ENCODE measurements at places on chromosomes 1 and 21.

GRCh38 chr1:91585502-91585901 is 84.9 kb downstream of the CDC7 start:
- no peak for DNase-seq

GRCh38 chr1:151720974-151721787 is at the start of gene RIIAD1:
RIIAD1 (plus strand) TSS chr1:151721522; CDS start chr1:151721537, 15 bp downstream.
- no peak for DNase-seq

DNA sequence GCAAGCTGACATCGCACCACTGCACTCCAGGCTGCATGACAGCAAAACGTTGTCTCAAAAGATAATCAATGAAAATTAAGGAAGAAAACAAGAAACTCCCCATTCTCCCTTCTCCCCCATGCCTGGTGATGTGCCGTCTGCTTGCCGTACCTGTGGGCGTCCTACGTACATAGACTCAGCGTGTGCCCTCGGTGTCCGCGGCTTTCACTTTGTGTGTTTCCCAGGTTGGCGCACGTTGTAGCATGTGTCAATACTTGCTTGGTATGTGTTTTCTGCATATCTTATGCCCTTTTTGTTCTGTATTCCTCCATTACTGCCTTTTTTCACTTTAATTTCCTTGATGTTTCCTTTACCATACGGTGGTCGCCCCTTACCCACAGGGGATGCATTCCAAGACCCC is 53.8 kb downstream of the PCNT start:
- no peak for DNase-seq

- DNase-seq: no peak
Measured at GRCh38 chr1:234090212-234091064, 186.0 kb downstream of the SLC35F3 start.

- DNase-seq: no peak
Measured at GRCh38 chr21:35252831-35253230, 203.7 kb upstream of the RUNX1 start.

Data from stimulated activated CD8-positive, alpha-beta memory T cell treated with anti-CD3 and anti-CD28 coated beads, Interleukin-4, amount 100 ng/mL, for 4 hours (primary cell).